IMR-90 (cell line): ENCODE measurements at places on chromosomes 13 and 19.

DNA sequence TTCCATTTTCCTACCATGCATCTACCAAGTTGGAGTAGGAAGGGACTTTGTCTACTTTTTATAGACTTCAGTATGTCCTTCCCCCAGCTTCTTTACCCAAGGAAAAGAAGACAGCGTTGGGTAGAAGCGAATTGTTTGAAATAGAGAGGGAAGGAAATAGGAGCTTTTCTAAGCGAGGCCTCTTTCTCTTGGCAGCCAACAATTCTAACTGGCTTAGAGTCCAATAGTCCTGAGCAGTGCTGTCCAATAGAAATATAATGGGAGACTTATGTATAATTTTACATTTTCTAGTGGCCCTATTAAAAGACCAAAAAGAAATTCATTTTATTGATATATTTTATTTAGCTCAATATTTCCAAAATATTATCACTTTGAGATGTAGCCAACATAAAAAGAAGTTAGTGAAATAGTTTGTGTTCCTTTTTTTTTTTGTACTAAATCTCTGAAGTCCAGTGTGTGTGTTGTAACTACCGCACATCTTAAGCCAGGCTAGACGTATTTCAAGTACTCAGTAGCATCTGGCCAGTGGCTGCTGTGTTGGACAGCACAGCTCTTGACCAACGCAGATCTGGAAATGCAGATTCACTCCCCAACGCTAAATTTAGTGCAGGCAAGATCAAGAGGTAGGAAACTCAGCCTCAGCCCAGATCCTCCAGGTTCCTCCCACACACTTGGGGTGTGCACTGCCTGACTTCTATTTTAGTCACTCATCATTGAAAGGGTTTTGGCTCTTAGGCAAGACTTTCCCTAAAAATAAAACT lies 179.2 kb downstream of the SHISA2 start:
- no peak for DNase-seq

GRCh38 chr13:113544896-113545295 lies 39.7 kb upstream of the TFDP1 start:
- DNase-seq: no peak

DNA sequence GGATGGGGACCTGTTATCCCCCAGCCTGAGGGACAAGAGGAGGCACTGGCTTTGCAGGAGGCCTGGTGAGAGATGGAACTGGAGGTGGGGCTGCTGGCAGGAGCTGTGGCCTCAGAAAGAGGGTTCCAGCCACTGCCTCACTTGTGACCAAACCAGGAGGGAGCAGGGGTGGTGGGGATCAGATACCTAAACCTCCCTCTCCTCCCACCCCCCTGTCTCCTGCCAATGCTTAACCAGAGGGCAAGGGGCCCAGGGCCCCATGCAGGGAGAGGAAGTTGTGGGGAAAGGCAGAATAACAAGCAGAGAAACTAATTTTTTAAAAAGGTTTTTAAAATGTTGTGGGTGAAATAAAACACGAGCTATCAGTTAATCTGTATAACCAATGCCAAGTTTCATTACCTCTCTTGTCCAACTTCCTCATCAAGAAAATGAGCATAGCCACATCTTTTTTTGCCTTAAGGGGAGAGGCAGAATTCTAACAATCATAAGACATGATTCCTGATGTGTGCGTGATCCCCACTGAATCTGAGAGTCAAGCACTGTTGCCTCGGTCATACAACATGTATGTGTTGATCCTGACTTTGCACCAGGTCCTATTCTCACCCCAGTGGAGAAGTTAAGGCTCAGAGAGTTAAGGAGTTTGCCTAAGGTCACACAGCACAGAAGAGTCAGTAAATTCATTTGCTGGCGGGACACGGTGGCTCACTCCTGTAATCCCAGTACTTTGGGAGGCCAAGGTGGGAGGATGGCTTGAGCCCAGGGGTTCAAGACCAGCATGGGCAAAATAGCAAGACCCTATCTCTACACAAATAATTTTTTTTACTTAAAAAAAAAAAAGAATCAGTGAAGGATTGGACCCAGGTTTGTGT lies 12.9 kb downstream of the FXYD5 start:
- DNase-seq: no peak

- DNase-seq: peak; percentile 55
Observed at GRCh38 chr13:44465318-44465717, 91.7 kb downstream of the SERP2 start.

- peak; percentile 40 for DNase-seq
Observed at GRCh38 chr13:42997381-42997780, 5.3 kb upstream of the EPSTI1 start.

DNA sequence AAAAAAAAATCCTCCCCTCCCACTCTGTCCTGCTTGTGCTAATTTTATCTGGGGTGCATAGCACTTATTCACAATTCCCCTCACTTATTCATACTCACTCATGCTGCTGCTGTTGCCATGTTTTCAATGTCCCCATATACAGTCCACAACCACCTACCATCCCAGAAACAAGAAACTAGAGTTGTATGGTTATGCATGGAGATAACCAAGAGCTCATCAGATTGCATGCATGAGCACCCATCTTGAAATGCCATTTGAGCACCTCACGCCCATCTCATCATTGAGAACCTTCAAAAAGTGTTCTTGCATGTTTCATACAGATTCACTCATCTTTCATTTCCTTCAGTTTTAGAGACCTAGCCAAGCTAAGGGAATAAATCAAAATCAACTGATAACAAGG lies 15.1 kb upstream of the N4BP2L2 start:
- DNase-seq: no peak

- no peak for DNase-seq
Observed at GRCh38 chr19:5136073-5136855, 167.4 kb downstream of the KDM4B start.

- peak; percentile 64 for DNase-seq
Observed at GRCh38 chr19:7242601-7243258, 51.5 kb downstream of the INSR start.

DNA sequence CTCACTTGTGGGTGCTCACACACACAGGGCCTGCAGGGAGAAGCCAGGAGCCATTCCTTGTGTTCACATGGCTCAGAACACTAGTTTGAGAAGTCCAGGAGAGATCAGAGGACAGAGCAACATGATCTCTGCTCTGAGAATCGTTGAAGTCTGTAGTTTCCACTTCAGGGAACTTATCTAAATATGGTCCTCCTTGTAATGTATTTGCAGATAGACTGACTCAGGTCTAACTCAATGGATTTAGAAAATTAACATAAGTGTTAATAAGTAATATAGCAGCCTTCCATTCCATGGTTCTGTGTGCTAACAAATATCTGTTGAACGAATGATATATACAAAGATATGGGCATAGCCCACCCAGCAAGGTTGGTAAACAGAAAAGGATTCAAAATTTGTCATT lies 119.8 kb upstream of the STARD13 start:
- DNase-seq: no peak

- peak; percentile 97 for DNase-seq
Observed at GRCh38 chr19:40831502-40832430, 18.5 kb downstream of the CYP2A6 start.

GRCh38 chr13:74264333-74264732 lies 130.1 kb upstream of the KLF12 start:
- DNase-seq: no peak

GRCh38 chr13:107873926-107874325 lies 341.4 kb downstream of the LIG4 start:
- DNase-seq: no peak

GRCh38 chr19:56946159-56946558 lies 105.6 kb upstream of the PEG3 start:
- no peak for DNase-seq

- DNase-seq: no peak
Observed at GRCh38 chr19:49816590-49816989, 1.5 kb upstream of the MED25 start.

- peak; percentile 70 for DNase-seq
Observed at GRCh38 chr13:25217023-25217885, 45.2 kb upstream of the AMER2 start.

- peak; percentile 22 for DNase-seq
Observed at GRCh38 chr19:12996406-12997094, 1.3 kb downstream of the NFIX start.

DNA sequence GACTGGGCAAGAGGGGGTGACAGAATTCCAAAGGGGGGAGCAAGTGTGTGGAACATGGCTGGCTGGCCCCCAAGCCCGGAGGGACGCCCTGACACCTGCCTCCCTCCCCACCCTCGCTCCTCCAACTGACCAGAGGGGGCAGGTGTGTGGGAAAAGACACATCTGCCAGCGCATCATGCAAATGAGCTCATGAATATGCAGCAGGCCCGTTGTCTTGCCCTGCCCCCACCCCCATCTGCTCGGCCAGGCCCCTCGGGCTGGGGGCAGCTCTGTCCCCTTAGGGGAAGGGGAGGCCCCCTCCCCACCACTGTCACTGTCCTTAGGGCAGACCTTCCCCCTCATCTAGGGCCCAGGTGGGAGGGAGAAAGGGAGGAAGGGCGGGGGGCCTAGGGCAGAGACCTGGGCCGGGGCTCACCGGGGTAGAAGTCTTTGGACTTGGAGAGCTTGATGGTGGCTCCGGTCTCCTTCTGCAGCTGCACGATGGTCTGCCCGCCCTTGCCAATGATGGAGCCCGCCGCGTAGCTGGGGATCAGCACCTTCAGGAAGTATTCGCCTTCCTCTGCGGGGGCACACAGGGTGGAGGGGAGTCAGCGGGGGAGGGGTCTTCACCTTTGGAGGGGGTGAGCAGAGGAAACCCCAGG lies 12.9 kb downstream of the NOVA2 start:
- DNase-seq: no peak

DNA sequence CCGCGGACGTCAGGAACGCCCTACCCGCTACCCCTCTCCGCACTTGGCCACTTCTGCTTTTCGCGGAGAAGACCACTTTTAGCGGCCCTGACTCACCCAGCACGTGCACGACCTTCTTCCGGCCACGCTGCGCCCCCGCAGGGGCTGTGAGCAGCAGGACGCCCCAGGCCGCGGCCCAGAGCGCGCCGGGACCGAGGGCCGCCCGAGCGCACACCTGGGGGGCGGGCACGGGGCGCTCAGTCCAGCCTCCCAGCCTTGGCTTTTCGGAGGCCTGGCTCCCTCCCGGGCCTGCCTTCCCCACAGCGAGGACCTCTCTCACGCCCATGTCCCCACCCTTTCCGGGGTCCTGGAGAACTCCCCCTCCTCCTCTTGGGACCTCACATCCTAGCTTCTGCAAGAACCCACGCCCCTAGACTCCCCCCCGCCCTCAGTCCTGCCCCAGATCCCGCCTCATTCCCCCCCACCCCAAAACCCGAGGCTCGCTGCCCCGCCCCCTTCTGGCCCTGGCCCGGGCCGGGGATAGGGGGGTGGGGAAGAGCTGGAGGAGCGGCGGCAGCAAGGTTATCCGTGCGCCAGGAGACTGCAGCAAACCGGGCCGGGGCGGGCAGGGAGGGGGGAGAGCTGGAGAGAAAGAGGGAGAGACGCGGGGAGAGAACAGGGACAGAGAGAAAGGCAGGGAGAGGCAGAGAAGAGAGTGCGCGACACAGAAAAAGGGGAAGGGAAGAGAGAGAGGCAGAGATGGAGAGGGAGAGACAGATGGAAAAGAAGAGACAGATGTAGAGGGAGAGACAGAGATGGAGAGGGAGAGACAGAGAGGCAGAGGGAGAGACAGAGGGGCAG lies 11.5 kb downstream of the TM6SF2 start:
- no peak for DNase-seq

- no peak for DNase-seq
Observed at GRCh38 chr13:37089495-37089894, 16.0 kb downstream of the CSNK1A1L start.

GRCh38 chr13:95182570-95183265 lies 118.5 kb downstream of the ABCC4 start:
- no peak for DNase-seq

GRCh38 chr13:44158881-44159632 lies 214.6 kb upstream of the SERP2 start:
- DNase-seq: no peak

DNA sequence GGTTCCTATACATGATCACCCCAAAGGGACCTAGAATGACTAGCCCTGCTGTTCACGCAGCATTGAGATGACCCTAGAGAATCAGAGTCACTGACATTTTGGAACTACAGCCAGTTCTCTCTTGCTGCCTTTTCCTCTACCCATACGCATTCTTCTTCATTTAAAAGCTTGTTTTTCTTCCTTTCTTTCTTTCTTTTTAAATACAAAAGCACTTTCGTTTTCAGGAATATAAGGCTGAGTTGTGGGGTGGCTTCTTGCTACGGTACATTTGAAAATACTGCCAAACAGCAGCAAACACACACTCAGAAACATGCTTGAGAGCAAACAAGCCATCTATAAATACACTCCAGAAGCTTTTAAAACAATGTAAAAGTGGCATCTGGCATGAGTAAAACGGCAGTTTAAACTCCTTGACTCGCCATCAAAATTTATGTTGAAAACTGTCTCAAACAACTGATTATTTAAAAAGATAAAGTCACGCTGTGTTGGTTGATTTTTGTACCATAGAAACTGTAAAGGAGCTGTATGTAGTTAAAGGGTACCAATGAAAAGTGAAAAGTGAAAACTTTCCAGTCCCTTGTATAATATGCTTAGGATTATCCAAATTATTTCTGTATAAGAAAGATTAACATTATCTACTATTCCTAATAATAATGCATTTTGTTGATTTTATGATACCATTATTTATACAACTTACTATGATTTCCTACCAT lies 95.6 kb downstream of the PCDH9 start:
- DNase-seq: peak; percentile 25

GRCh38 chr19:30692181-30692811 lies 320.1 kb downstream of the ZNF536 start:
- no peak for DNase-seq

DNA sequence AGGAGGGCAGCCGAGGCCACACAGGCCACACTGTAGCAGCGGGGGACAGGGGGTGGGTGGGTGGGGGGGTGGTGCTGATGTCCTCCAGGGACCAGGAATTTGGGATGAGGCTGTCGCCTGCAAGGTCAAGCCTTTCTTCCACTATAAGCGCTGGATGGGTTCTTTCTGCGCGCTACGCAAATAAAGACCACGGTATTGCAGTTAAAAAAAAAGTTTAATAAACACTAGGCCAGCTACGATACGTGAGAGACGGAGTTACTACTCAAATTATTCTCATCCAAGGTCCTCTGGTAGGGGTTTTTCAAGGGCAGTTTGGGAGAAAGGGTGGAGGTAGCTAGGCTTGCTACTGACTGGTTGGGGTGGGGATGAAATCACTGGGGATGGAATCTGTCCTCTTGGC lies 508 bp upstream of the ZNF44 start:
- no peak for DNase-seq

DNA sequence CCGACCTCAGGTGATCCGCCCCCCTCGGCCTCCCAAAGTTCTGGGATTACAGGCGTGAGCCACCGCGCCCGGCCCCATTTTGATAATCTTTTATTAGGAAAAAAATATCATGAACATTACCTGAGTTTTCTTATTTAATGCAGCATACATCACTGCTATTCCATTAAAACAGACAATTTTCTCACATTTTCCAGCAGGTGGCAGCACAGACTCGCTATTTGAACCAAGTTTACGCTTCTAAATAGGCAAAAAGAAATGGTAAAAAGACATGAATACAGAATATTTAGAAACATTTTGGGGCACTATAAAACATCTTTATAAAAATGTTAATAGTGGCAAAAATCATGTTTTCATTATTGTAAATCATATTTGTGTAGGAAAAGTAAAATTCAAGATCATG lies 903.1 kb downstream of the SLITRK6 start:
- peak; percentile 61 for DNase-seq

GRCh38 chr19:41341669-41342490 lies 11.8 kb downstream of the TGFB1 start:
- DNase-seq: no peak
